Activated T-cell treated with anti-CD3 and anti-CD28 coated beads, Interleukin-2, amount 50 U/mL, for 48 hours (primary cell): ENCODE measurements at places on chromosomes 3 and 15.

- no peak for DNase-seq
Observed at GRCh38 chr3:78022232-78022631, 982.3 kb downstream of the ROBO2 start.

DNA sequence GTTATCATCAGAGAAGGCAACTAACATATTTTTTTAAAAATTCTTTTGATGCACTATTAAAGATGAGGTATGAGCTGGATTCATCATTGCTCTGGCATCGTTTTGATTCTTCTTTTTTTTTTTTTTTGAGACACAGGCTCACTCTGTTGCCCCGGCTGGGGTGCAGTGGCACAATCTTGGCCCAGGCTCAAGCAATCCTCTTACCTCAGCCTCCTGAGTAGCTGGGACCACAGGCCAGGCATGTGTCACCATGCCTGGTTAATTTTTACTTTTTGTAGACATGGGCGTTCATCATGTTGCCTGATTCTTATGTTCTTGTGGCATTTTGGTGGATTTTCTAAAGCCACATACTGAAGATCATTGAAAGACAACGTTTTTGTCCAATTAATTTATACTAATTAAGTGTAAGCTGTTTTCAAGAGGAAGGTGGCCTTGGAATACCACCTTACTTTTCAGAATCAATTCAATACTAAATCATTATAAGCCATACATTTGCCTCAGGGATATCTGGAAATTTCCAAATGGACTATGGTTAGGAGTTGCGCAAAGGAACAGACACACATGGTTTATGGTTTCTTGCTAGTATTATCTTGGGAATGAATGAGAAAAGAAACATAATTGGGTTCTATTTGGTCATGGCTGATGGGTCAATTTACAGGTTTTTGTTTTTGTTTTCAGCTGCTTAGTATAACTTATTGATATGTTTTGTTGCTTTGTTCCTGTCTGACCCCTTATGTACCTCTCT, 22.8 kb downstream of the SLC28A2 start:
- DNase-seq = no peak

DNA sequence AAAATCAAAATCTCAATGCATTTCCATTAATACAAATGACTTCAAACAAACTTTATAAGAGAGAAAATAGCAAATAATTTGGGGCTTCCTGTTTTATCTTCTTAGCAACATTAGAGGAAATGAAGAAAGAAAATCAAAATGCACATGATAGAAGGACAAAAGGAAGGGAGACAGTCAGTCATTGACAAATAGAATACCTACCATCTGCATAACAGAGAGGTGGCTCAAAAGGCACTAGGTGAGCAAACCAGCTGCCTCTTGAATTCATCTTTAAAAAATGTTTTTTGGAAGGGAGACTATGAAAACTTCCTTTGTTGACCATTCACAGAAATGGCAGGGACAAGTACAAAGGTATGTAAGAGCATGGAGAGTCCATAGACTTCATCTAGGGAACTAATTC, 9.4 kb downstream of the NMNAT3 start:
- DNase-seq = no peak

GRCh38 chr15:100692671-100693070, 90.3 kb downstream of the ASB7 start:
- DNase-seq = no peak

GRCh38 chr15:28901987-28902745, 16.4 kb downstream of the APBA2 start:
- no peak for DNase-seq

- DNase-seq = no peak
Observed at GRCh38 chr15:66452971-66453580, 44.5 kb downstream of the SNAPC5 start.

DNA sequence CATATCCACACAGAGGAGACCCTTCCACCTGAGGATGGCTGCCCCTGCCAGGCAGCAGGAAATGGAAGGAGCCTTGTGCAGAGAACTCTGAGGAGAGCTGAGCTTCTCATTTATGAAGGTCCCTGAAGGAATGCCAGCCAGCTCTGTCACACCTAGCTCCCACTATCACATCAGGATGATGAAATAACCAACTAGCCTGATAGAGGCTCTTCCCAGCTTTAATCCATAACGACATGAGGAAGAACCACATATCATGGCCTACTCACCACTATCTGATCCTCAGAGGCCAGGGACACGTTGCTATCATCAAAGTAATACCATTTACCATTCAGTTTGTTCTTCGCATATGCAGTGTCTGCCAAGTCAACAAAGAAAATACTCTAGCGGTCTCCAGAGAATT, 1.5 kb upstream of the C3orf62 start:
- no peak for DNase-seq

GRCh38 chr15:55319537-55320237, 665 bp downstream of the PIGB start:
- DNase-seq = no peak

- no peak for DNase-seq
Observed at GRCh38 chr3:186618318-186618938, 5.6 kb downstream of the AHSG start.

GRCh38 chr3:37863949-37864822, 2.5 kb downstream of the CTDSPL start:
- no peak for DNase-seq
